Astrocyte of the cerebellum (primary cell): ENCODE measurements at places on chromosomes 1 and 21.

GRCh38 chr1:8646189-8646588, 171.3 kb downstream of the RERE start:
- DNase-seq = no peak

GRCh38 chr21:43321111-43321510, 105.8 kb downstream of the SIK1 start:
- no peak for DNase-seq

- peak; percentile 89 for DNase-seq
These were observed 10.5 kb upstream of the SRP9 start for GRCh38 chr1:225766967-225767633.

DNA sequence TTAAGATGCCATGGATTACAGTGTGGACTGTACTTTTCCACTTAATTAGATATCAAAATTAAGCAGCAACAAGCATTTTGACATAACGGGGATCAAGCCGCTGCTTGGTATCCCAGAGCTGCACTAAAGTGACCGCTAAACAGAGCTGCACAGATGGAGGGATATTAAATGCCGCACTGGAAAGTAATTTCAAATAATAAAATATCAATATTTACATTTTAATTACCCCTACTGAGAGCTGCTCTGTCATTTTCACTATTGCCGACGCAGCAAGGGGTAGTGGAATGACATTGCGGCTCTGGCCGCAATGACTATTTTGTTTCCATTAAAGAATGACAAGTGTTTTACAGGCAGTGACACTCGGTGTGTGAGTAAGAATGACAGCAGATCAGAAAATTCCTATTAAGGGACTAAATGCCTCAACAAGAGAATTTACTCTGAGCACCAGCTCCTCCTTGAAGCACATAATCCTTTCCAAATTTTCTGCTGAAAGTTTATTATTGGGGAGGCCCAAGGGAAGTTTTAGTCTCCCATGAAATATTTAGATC, 109.1 kb upstream of the USH2A start:
- DNase-seq = no peak

- peak; percentile 28 for DNase-seq
These were observed 70.3 kb downstream of the SERINC2 start for GRCh38 chr1:31483012-31483946.
